Chondrocyte (in vitro differentiated cells): ENCODE measurements at places on chromosomes 1 and 21. TPM values are rescaled to one million over a fixed set of nuclear protein-coding genes. Genes with fewer than 3 reads are reported as not detected.

GRCh38 chr21:37364722-37365121 is 1.9 kb upstream of the DYRK1A start:
- H3K27me3 ChIP-seq, result no peaks in the 10 kb centered on the region
- peak overlapping the region; percentile 96 for H3K27ac ChIP-seq
- H3K4me3 ChIP-seq, result no peak overlapping the region
- DNase-seq, result no peak

Gene NHLH2
- total RNA-seq, result not detected in 3 replicates

DNA sequence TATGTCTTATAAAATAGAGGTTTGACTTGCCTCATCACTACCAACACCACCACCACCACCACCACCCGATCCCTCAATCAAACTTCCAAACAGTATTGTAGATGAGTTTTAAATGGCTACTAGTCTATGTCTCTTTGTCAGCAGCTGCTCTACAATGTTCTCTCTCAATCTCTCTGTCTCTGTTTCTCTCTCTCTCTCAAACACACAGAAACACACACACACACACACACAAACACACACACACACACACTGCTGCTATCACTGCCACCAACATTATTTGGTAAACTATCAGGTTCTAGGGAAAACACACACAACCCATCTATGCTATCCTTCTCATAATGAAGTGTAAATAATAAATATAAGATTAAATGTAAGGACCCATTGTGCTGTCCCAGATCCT is 2.4 kb downstream of the TNFSF4 start:
- peaks cover 21% of the 10 kb centered on the region for H3K4me1 ChIP-seq
- H3K27me3 ChIP-seq, result peaks cover 2% of the 10 kb centered on the region
- no peaks in the 10 kb centered on the region for H3K36me3 ChIP-seq
- no peak for DNase-seq
- H3K27ac ChIP-seq, result no peak overlapping the region
- H3K4me3 ChIP-seq, result no peak overlapping the region

Gene OR2T29
- total RNA-seq, result not detected in 3 replicates
